ENCODE measurements at places on chromosomes 11 and 22.
A peak's percentile ranks its signal among the peaks of the same experiment; 100 is the strongest.

DNA sequence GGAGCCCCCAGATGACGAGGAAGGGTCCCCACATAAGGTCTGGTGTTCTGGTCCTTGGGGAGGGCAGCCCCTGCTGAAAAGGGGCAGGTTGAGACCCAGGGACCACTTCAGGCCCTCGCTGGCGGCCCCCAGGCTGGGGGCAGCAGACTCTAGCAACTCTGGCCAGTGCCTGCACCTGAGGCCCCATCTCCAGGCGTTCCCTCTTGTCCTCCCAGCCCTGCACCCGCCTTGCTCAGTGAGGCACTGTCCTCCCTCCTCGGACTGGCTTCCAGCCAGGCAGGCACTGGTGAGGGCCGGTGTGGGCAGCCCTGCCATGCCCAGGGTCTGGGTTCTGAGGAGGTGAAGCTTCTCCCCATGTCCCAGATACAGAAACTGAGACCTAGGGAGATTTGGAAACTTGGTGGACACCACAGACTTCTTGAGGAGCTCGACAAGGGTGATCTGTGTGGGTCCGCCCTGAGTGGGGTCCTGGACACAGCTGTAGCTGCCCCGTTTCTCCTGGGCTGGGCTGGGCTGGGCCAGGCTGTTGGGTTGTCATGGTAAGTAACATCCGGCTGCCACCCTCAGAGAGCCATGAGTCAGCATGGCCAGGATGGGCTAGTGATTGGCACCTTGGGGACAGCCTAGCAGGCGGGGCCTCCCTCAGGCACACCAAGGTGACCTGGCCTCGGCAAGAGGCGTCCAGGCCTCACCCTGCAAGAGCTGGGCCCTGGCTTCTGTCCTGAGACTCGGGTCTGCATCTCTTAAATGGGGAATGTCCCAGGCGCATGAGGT lies 11.1 kb upstream of the PHLDA2 start:
- peak overlapping the region; percentile 59 for H3K27ac ChIP-seq
- no peak overlapping the region for H3K4me3 ChIP-seq
- no peak for DNase-seq
- peaks cover 6% of the 10 kb centered on the region for H3K36me3 ChIP-seq
- peaks cover 19% of the 10 kb centered on the region for H3K4me1 ChIP-seq

DNA sequence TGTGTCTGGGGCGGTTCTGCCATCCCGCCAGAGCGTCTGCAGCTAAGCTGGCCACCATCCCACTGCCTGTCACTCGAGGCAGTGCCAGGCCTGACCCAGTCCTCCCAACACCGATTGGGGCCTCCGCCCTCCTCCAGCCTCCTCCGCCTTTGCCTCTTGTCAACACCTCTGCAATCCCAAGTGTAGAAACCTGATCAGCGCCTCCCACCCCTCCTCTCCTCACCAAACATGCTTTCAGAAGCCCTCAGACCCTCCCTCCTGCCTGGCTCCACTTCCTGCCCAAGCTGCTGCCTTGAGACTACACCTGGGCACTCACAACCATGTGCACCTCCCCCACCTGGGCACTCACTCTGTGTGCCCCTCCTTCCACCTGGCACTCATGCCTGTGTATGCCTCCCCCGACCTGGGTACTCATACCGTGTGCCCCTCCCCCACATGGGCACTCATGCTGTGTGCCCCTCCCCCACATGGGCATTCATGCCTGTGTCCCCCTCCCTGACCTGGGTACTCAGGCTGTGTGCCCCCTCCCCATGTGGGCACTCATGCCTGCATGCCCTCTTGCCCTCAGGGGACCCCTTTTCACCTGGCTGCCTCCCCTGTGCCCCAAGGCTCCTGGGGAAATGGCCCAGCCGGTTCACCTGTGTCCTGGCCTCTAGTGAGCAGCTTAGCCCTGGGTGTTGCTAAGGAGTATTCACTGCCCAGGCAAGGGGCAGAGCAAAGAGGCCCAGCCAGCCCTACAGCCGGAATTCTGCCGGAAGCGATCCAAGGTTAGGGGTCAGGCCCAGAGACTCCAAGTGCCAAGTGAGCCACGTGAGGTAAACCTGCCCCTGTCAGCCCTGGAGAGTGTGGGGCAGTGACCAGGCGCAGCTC lies 5.5 kb upstream of the IFITM10 start:
- H3K27me3 ChIP-seq, result no peaks in the 10 kb centered on the region
- no peak overlapping the region for H3K4me3 ChIP-seq
- peaks cover 7% of the 10 kb centered on the region for H3K36me3 ChIP-seq
- no peak for DNase-seq
- H3K27ac ChIP-seq, result peak overlapping the region; percentile 60

GRCh38 chr22:38098410-38099249 lies 11.9 kb downstream of the BAIAP2L2 start:
- no peaks in the 10 kb centered on the region for H3K4me1 ChIP-seq
- H3K27ac ChIP-seq, result no peak overlapping the region
- no peaks in the 10 kb centered on the region for H3K27me3 ChIP-seq
- DNase-seq, result no peak
- no peak overlapping the region for H3K4me3 ChIP-seq

- no peaks in the 10 kb centered on the region for H3K36me3 ChIP-seq
- no peak for DNase-seq
- no peaks in the 10 kb centered on the region for H3K27me3 ChIP-seq
Observed at GRCh38 chr11:6468712-6469495, 4.8 kb downstream of the TRIM3 start.

GRCh38 chr11:62560566-62561103 lies 13.1 kb downstream of the EEF1G start:
- DNase-seq, result peak; percentile 95
- peaks cover 10% of the 10 kb centered on the region for H3K36me3 ChIP-seq
- peaks cover 85% of the 10 kb centered on the region for H3K4me1 ChIP-seq

- no peak overlapping the region for H3K27ac ChIP-seq
- H3K27me3 ChIP-seq, result no peaks in the 10 kb centered on the region
- no peak for DNase-seq
- no peaks in the 10 kb centered on the region for H3K4me1 ChIP-seq
Observed at GRCh38 chr11:71064702-71065515, 187.5 kb downstream of the SHANK2 start.

DNA sequence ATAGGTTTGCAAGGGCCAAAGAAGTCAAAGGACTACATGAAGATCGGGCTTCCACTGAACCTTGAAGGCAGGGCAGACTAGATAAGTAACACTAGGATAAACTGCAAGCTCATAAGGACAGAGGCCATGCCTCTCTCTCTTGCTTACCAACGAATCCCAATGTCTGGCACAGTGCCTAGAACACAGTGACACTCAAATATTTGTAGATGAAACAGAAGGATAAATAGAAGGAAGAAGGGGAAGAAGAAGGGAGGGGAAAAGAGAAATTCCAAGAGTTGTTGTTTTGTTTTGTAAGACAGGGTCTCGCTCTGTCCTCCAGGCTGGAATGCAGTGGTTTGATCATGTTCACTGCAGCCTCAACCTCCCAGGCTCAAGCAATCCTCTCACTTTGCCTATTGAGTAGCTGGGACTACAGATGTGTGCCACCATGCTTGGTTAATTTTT lies 26.9 kb downstream of the SIK3 start:
- no peaks in the 10 kb centered on the region for H3K27me3 ChIP-seq
- no peak for DNase-seq
- no peaks in the 10 kb centered on the region for H3K36me3 ChIP-seq
- peaks cover 33% of the 10 kb centered on the region for H3K4me1 ChIP-seq

- H3K36me3 ChIP-seq, result no peaks in the 10 kb centered on the region
- H3K27ac ChIP-seq, result no peak overlapping the region
- no peak for DNase-seq
- no peaks in the 10 kb centered on the region for H3K27me3 ChIP-seq
Observed at GRCh38 chr11:103798446-103798845, 238.0 kb upstream of the DDI1 start.

- no peaks in the 10 kb centered on the region for H3K36me3 ChIP-seq
- no peaks in the 10 kb centered on the region for H3K4me1 ChIP-seq
- no peak for DNase-seq
- no peaks in the 10 kb centered on the region for H3K27me3 ChIP-seq
- no peak overlapping the region for H3K4me3 ChIP-seq
Observed at GRCh38 chr22:44608597-44609399, 93.2 kb upstream of the PRR5 start.

DNA sequence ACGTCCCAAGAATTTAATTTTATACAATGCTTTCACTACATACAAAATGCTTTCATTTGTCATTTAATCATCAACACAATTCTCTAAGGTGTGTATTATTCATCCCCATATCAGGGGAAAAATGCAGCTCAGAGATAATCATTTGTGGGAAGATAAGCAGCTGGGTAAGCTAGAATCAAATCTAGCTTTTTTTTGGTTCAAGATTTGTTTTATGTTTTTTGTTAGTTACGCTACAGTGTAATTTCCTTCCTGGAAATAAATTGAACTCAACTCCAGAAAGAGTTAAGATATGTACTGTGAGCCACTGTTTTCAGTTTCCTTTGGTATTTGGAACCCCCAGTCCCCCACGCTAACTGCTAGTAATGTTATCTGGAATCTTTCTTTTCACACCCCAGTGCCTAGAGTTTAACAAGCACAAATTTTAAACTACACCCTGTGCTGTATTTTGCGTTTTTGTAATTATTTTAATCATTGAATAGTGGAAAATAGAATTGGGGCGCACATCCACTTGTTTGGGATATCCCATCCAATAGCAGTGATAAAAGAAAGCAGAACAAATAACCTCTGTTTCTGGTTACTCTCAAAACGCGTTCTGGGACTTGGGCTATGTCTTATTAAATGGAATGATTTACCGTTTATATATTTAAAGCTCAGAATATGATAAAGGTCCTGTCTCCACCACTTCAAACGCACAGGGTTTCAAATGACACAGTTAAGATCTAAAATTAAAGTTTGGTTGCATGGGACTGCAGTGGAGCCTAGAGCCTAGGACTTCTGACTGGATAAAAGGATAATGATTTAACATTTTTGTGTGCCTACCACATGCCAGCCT lies 2.1 kb upstream of the HSPA8 start:
- H3K27me3 ChIP-seq, result no peaks in the 10 kb centered on the region
- H3K4me1 ChIP-seq, result peaks cover 14% of the 10 kb centered on the region
- H3K36me3 ChIP-seq, result peaks cover 30% of the 10 kb centered on the region
- peak overlapping the region; percentile 100 for H3K27ac ChIP-seq

- no peak for DNase-seq
- no peak overlapping the region for H3K27ac ChIP-seq
- no peak overlapping the region for H3K4me3 ChIP-seq
- H3K27me3 ChIP-seq, result no peaks in the 10 kb centered on the region
- no peaks in the 10 kb centered on the region for H3K36me3 ChIP-seq
Observed at GRCh38 chr22:20400606-20401375, 6.8 kb downstream of the ZNF74 start.

DNA sequence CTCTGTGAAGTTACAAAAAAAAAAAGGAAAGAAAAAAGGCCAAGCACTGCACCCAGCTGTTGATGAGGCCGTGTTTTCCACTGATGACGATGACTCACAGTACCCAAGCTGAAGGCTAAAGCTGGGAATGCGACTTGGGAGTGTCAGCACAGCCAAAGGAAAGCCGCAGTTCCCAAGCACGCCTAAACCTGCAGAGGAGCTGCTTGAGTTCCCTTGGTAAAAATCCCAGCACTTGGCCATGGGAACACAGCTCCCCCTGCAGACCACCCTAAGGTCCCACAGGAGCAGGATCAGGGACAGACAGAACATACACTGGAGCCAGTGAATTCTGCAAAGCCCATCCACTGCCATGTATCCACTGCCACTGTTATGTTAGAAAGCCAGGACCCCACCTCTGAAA lies 39.9 kb downstream of the SERGEF start:
- H3K4me3 ChIP-seq, result no peak overlapping the region
- no peaks in the 10 kb centered on the region for H3K36me3 ChIP-seq
- H3K4me1 ChIP-seq, result no peaks in the 10 kb centered on the region
- DNase-seq, result peak; percentile 12
- no peaks in the 10 kb centered on the region for H3K27me3 ChIP-seq

- no peak overlapping the region for H3K4me3 ChIP-seq
- no peak for DNase-seq
- no peak overlapping the region for H3K27ac ChIP-seq
- H3K4me1 ChIP-seq, result no peaks in the 10 kb centered on the region
Observed at GRCh38 chr22:41535244-41535643, 9.0 kb downstream of the POLR3H start.

DNA sequence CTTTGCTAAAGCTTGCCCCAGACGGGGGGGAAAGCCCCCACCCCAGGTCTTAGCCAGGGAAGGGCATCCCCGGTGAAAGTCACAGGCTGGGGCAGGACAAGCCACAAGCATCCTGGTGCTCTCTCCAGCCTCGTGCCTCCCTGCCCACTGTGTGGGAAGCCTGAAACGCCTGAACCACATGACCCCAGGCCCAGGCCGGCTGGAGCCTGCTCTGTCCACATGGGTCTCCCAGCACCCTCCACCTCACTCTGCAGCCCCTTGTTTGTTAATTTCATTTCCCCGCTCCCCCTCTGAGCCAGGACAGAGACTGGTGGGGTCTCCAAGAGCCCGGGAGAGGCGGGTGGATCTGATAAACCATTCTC lies 58.3 kb upstream of the TCF20 start:
- no peak overlapping the region for H3K4me3 ChIP-seq
- no peak for DNase-seq
- no peaks in the 10 kb centered on the region for H3K27me3 ChIP-seq
- H3K27ac ChIP-seq, result no peak overlapping the region
- no peaks in the 10 kb centered on the region for H3K36me3 ChIP-seq

DNA sequence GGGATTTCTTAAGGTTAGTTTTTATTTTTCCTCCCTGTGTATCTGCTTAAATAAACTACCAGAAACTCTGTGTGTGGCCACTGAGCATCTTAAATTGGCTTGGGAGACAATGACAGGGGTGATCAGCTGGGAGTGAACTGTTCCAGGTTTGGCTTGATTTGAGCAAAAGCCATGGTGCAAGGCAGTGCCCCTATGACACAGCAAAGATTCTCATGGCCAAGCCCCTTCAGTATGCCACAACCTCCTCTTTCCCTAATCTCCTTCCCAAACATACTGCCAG lies 370.5 kb downstream of the SOX6 start:
- no peaks in the 10 kb centered on the region for H3K4me1 ChIP-seq
- no peaks in the 10 kb centered on the region for H3K36me3 ChIP-seq
- H3K27me3 ChIP-seq, result no peaks in the 10 kb centered on the region
- DNase-seq, result no peak
- H3K4me3 ChIP-seq, result no peak overlapping the region
- H3K27ac ChIP-seq, result no peak overlapping the region

- H3K4me1 ChIP-seq, result no peaks in the 10 kb centered on the region
- DNase-seq, result no peak
Observed at GRCh38 chr11:105361651-105362050, 222.1 kb upstream of the CARD18 start.

- peaks cover 19% of the 10 kb centered on the region for H3K36me3 ChIP-seq
- H3K27me3 ChIP-seq, result no peaks in the 10 kb centered on the region
- peaks cover 11% of the 10 kb centered on the region for H3K4me1 ChIP-seq
- H3K27ac ChIP-seq, result peak overlapping the region; percentile 96
- no peak for DNase-seq
- H3K4me3 ChIP-seq, result peak overlapping the region; percentile 97
Observed at GRCh38 chr22:30591191-30591587, 521 bp downstream of the PES1 start.

- H3K36me3 ChIP-seq, result peaks cover 3% of the 10 kb centered on the region
- H3K4me1 ChIP-seq, result peaks cover 90% of the 10 kb centered on the region
- DNase-seq, result no peak
Observed at GRCh38 chr11:118917481-118918127, 8.1 kb downstream of the BCL9L start.

GRCh38 chr11:74446532-74446938 lies 20.8 kb downstream of the KCNE3 start:
- peaks cover 13% of the 10 kb centered on the region for H3K4me1 ChIP-seq
- no peak overlapping the region for H3K27ac ChIP-seq
- no peaks in the 10 kb centered on the region for H3K36me3 ChIP-seq
- DNase-seq, result no peak
- peaks cover 2% of the 10 kb centered on the region for H3K27me3 ChIP-seq

- no peak for DNase-seq
- H3K27me3 ChIP-seq, result no peaks in the 10 kb centered on the region
- no peaks in the 10 kb centered on the region for H3K4me1 ChIP-seq
- no peak overlapping the region for H3K27ac ChIP-seq
- H3K4me3 ChIP-seq, result no peak overlapping the region
- no peaks in the 10 kb centered on the region for H3K36me3 ChIP-seq
Observed at GRCh38 chr11:80320765-80321164, 879.9 kb upstream of the TENM4 start.

Measured in Panc1 (cell line).